Activated CD4-positive, alpha-beta T cell treated with anti-CD3 and anti-CD28 coated beads, Interleukin-2, amount 50 U/mL, for 1 hour (primary cell): ENCODE measurements at places on chromosomes 12 and 14.

DNA sequence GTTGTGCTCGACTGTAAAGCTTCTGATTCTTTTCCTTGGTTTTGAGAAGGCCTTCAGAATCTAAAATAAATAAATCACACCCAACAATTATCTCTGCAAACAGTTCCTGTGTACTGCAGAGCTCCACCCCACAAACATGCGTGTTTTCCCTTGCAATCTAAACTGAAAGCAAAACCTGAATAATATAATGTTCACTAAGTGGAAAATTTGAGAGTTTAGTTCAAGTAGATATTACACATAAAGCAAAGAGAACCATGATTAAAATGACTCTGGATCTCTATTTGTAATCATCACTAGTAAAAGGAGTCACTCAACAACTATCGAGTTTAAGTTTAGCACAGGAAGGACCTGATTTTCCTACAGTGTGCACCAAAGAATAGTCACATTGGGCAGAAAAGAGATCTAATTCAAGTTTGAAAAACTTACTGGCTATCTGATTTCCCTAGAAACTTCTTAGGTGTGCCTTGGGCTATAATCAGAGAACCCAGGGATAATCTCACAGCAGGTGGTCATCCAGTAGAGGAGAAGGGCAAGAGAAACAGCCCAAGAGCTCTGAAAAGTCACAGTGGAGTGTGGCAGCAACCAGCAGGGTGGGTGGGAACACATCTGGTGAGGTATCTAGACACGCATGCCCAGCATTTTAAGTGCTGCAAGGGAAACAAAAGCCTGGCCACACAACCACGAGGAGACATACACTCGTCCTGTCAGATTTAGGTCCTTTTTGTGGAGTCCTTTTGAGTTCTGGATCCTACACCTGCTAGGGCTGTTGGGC lies 25.4 kb downstream of the ATG14 start:
- no peak for DNase-seq

DNA sequence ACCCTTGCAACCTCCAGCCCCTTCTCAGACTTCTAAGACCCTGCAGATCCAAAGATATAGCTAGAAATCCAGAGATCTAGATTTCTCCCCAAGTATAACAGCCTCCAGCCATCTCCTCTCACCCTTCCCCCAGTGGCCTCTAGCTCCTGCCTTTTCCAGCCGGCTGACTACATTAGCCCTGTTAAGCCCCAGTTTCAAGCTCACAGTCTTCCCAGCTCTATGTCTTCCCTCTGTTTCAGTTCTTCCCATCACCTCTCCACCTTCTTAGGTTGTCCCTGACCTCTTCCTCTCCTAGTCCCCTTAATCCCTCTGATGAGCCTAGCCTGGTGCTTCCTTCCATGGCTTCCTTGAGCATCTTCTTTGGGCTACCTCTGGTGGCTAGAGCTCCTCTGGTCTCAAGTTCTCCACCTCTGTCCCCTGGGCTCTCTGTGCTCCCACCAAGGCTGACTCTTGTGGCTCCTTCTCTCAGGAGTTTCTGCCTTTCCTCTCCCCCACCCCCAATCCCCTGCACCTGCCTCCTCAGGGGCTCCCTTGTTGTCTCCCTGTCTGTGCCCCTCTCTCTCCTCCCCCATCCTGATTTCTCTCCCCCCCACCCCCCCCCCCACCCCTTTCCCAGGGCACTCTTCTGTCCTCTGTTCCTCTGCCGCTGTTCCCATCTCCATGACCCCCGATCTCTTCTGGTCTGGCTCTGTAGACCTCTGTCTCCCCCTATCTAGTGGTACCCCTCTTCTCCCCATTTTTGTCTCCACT lies 816 bp upstream of the GDF11 start:
- DNase-seq = no peak

- DNase-seq = peak; percentile 57
These were observed 3.6 kb downstream of the ISCU start for GRCh38 chr12:108565976-108566375.

- DNase-seq = no peak
These were observed 102.3 kb upstream of the CPSF6 start for GRCh38 chr12:69136931-69137613.

DNA sequence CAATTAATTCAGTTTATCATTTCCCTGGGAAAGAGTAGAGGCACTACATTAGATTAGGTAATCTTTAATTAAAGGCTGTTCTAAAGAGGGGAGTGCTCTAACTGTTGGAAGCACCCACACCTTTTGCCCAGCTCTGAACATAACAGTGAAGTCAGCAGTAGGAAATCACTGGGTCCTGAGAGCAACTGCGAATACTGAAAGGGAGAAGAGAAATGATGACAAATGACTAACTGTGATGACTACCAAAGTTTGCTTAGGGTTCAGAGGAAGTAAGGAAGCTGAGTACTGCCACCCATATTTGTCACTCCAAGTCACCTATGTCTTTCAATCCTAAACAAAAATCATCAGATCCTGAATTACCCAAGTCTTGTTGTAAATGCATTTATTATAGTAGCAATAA lies 140.6 kb downstream of the EPS8 start:
- DNase-seq = no peak

DNA sequence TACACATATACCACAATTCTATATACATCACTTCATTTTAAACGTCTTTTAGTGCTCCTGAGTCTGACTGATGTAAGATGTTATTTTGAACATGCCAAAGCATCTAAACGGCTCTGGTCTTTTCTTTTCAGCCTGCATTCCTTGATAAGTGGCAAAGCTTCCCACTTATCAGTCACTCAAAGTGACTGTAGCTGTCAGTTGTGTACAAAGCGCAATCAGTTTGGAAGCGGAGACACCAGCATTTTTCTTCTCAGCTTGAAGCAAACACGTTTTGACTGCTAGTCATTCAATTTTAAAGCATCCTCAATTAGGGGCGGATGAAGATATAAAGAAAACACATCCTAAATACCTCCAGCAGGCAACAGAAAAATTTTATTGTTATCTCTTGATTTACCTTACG lies 226.8 kb downstream of the SOX5 start:
- DNase-seq = no peak

GRCh38 chr12:89709995-89710872 lies 1.6 kb upstream of the ATP2B1 start:
- DNase-seq = no peak

- no peak for DNase-seq
These were observed 9.1 kb upstream of the DPF3 start for GRCh38 chr14:72902801-72903530.

DNA sequence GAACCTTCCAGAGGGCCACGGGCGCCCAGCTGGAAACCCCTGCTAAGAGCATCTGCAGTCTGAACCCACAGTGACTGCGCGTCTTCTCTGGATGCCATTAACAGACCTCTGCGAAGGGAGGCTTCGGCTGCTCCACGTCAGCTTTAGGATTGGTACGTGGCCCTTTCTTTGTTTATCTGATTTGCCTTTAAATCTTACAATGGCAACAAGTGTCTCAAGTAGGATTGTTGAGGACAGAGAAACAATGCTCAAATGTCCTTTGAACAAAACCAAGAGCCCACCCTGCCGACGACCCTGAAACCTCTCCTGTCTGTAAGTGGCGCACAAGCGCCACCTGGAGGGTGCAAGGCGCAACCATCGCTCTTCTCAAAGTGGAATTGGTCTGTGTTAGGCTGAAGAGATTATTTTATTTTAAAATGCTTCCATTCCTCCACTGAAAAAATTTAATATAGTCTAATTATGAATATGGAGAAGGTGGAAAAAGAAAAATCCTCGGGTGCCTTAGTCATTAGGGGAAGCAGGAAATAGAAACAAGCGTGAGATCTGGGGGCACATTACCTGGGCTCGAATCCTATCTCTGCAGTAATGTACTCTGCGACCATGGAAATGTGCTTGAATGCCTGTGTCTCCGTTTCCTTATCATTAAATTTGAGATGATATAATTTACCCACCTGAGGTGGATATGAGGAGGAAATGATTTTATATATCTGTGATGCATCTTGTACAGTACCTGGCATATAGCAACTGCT lies 82.6 kb upstream of the PTPRB start:
- no peak for DNase-seq

GRCh38 chr12:52794479-52795331 lies 1.2 kb downstream of the KRT3 start:
- no peak for DNase-seq

GRCh38 chr12:52581481-52581880 lies 7.8 kb upstream of the KRT74 start:
- no peak for DNase-seq

DNA sequence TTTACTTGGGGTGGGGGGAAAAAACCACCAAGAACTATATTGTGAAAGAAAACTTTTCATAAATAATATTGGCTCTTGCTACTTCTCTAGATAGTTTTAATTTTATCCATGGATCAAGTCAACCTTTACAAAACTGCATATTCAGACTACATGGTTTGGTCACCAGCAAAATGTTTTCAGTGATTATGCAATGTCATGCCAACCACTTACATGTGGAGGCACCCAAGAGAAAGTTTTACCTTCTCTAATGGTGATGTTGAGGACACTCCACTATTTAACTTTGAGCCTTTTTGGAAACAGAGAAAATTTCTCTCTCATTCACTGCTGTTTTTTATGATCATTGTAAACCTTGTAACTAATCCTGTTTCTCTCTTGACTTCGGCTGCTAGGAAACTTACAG lies 21.6 kb downstream of the PLCZ1 start:
- DNase-seq = no peak

- no peak for DNase-seq
These were observed 228.4 kb upstream of the NPAS3 start for GRCh38 chr14:32710231-32710671.

DNA sequence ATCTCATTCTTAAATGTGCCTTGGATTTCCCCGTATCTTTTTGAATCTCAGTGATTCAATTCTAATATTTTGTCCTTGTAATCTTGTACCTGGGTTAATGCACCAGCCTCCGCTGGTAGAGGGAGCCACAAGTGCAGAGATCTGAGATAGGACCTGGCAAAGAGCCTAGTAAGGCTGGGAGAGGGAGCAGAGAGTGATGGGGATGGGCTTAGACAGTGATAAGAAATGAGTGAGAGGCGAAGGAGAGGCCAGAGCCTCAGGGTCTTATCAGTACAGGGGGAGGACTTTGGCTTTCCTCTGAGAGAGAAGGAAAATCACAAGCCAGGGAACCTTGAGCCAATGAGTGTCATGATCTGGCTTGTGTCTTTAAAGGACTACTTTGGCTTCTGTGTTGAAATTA lies 30.5 kb upstream of the LMNTD1 start:
- DNase-seq = no peak

GRCh38 chr12:32846053-32846452 lies 50.5 kb downstream of the PKP2 start:
- DNase-seq = no peak

DNA sequence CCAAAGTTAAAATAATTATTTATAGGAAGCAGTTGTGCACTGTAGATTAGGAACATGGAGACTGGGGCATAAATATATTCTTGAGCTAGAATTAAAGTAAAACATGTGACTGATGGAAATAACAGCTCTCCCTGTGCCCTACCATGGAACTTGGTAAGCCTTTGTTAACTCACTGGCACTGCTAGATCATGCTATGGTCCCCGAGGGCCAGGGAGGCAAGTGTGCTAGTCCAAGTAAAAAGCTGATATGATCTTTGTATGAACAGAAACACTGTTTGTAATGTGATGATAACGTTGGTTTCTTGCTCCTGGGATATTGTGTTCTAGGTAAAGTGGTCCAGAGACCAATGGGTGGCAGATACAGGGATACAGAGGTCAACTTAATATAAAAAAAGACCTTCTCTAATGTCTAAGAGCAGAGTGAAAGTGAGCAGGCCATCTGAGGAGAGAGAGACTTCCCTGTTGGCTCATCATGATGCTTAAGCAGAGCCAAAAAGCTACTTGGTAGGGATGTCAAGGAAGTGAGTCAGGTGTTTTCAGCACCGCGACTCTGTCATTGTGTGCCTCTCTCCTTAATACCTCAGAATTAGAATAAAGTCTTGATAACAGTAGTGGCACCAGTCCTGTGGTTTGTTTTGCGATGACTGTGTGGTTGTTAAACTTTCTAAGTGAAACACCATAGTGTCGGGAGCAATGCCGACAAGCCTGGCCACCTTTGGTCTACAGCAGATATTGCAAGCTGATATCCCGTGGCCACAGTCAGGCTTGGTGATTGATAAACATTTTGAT lies 27.6 kb downstream of the BICD1 start:
- peak; percentile 11 for DNase-seq

DNA sequence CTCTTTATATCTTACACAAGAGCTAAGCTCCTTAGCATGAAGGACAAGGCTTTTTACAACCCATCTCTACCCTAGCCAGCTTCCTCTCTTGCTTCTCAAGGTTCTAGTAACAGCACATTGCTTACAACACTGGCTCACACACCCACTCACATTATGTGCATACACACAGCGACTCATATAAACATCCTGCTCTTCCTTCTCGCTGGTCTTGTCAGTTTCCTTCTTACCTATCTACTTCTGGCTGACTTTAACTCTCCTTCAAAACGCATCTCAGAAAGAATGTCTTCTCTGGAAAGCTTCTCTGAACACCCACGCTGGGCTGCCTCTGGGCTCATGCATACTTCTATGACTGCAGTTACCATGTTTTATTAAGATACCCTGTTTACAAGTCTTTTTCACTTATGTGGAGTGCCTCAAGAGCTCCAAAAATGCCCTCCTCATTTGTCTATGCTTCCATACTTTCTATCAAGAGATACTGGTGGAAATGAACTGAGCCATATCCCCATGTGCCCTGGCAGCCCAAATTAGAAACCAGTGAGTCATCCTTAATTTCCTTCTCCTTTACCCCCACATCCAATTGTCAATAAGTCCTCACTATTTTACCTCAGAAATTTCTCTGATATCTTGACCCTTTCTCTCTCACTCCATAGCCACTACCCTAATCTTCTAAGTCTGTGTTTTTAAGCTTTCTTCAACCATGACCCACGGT lies 126.9 kb upstream of the KRAS start:
- DNase-seq = peak; percentile 14

- no peak for DNase-seq
These were observed 2.8 kb downstream of the DHH start for GRCh38 chr12:49091836-49092085.

- DNase-seq = no peak
These were observed 23.6 kb upstream of the FERMT2 start for GRCh38 chr14:52974406-52974805.

DNA sequence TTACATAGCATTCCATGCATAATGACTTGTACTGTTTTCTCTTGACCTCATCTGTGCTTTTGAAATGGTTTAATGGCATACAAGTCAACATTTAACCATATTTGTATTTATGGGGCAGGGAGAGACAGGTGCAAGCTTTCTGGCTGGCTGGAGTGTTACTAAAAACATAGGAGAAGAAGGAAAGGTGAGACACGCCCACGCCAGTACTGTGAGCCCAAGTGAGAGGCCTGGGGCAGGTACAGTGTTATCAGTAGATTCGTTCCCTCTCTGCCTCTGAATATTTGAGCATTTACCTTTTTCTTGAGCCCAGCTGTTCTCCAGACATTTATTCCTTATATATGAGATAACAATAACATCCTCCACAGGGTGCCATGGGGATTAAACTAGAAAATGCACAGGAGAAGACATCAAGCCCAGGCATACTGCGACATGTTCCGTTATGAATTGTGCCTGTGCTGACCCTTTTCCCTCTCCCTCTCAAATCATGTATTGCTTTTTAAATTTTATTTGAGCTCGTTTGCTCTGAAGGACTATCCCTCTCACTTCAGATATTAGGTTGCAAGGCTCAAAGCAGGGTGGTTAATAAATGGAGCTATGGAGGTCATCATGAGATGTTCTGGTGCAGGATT lies 34.6 kb upstream of the TUBA1C start:
- DNase-seq = no peak

GRCh38 chr12:570435-570920 lies 92.8 kb downstream of the NINJ2 start:
- DNase-seq = no peak
